ENCODE measurements at places on chromosomes 5 and 9. TPM values are rescaled to one million over a fixed set of nuclear protein-coding genes. Genes with fewer than 3 reads are reported as not detected.

FSD1L gene
- total RNA-seq, result 3.0 TPM

UBE2R2 gene
- 47.7 TPM for total RNA-seq

EDIL3 gene
- not detected for total RNA-seq

PCDHB7 gene
- not detected for total RNA-seq

ADAMTS16 gene
- not detected for total RNA-seq

TCERG1 gene
- 132 TPM for total RNA-seq

PTGER4 gene
- total RNA-seq, result 91.2 TPM

C7 gene
- not detected for total RNA-seq
